ENCODE measurements at places on chromosomes 6 and 20. TPM values are rescaled to one million over a fixed set of nuclear protein-coding genes. Genes with fewer than 3 reads are reported as not detected.

DNA sequence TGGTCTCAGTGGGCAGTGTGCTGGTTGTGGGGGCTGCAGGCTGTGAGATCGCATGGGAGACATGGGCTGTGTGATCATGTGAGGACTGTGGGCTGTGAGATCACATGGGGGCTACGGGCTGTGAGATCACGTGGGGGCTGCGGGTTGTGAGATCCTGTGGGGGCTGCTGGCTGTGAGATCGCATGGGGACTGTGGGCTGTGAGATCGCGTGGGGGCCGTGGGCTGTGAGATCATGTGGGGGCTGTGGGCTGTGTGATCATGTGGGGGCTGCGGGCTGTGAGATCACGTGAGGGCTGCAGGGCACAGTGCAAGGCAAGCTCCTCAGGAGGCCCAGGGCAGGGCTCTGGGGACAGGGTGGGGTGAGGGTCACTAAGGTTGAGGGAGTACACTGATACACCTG lies 140.5 kb upstream of the CST7 start:
- H3K36me3 ChIP-seq = no peaks in the 10 kb centered on the region
- no peaks in the 10 kb centered on the region for H3K27me3 ChIP-seq
- no peaks in the 10 kb centered on the region for H3K4me1 ChIP-seq
- H3K27ac ChIP-seq = no peak overlapping the region
- no peak overlapping the region for H3K4me3 ChIP-seq

HLA-DRA gene
- total RNA-seq = 1,598 TPM

EDN1 gene
- 1.0 TPM for total RNA-seq

DNA sequence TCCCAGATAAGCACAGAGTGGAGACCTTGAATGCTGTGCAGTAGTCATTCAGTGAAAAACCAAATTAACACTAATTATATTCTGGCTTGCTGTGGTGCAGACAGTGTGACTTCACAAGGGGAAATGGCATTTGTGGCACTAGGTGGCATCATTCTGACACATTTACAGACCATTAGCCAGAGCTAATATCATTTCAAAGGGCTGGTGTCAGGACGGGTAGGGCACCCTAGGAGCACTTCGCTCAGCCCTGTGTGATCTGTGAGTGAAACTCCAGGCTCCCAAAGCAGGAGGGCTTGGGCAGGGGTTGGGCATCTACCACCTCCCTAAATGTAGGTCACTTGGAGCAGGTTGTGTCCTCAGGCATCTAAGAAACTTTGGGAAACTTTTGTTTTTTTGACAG lies 555.8 kb downstream of the PKHD1 start:
- no peaks in the 10 kb centered on the region for H3K4me1 ChIP-seq
- no peaks in the 10 kb centered on the region for H3K27me3 ChIP-seq
- DNase-seq = peak; percentile 11
- no peaks in the 10 kb centered on the region for H3K36me3 ChIP-seq
- H3K4me3 ChIP-seq = no peak overlapping the region

- no peak for DNase-seq
- H3K4me3 ChIP-seq = no peak overlapping the region
- H3K4me1 ChIP-seq = peaks cover 27% of the 10 kb centered on the region
- H3K36me3 ChIP-seq = peaks cover 19% of the 10 kb centered on the region
Measured at GRCh38 chr20:17936761-17937732, 31.5 kb downstream of the SNX5 start.
